ENCODE measurements at places on chromosomes 4 and X.

DNA sequence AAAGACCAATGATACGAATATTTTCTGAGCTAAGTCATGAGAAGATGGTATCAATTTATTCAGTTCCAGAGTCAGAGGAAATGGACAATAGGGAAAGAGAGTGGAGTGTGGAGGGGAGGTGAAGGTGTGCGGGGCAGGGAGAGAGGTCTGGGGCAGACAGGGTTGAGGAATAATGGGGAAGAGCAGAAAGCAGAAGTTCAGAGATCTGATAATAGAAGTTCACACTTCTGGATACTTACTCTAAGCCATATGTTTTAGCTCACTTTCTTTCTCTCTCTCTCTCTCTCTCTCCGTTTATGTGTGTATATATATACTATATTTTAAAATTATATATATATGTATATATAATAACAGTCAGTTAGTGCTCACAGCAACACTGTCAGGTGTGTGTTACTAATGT lies 40.4 kb downstream of the FOXR2 start:
- no peak for DNase-seq

GRCh38 chr4:64518600-64518999 lies 109.3 kb upstream of the TECRL start:
- no peak for DNase-seq

GRCh38 chr4:932713-933070 lies 432 bp downstream of the TMEM175 start:
- DNase-seq = no peak

GRCh38 chr4:81494031-81494431 lies 22.3 kb upstream of the RASGEF1B start:
- no peak for DNase-seq

- no peak for DNase-seq
These were observed 722 bp upstream of the PNCK start for GRCh38 chrX:153674219-153674851.

- no peak for DNase-seq
These were observed 48.4 kb downstream of the PRKG2 start for GRCh38 chr4:81166458-81167160.

GRCh38 chr4:94497690-94498089 lies 45.9 kb downstream of the PDLIM5 start:
- no peak for DNase-seq

GRCh38 chrX:49073601-49074575 lies at the start of gene PRAF2:
Gene PRAF2 (minus strand): TSS chrX:49074002. CDS start chrX:49073987, 15 bp downstream.
- peak; percentile 61 for DNase-seq

GRCh38 chr4:74933562-74934015 lies 673 bp downstream of the PARM1 start:
- no peak for DNase-seq

DNA sequence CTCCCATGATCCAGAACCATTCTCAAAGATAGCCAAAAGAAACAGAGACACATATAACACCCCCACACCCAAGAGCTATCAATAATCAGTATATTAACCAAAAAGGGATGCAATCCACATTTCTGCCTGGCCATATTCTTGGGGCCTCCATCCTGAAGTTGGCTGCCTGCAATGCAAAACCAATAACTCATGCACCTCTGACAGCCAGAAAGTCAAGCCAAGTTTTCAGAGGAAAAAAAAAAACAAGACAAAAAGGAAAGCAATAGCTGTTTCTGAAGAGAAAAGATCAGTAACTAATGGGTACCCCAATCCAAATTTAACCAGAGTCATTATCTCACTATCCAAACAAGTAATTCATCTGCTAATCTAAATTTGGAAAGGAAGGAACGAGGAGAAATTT lies 7.3 kb upstream of the PRDM5 start:
- no peak for DNase-seq

DNA sequence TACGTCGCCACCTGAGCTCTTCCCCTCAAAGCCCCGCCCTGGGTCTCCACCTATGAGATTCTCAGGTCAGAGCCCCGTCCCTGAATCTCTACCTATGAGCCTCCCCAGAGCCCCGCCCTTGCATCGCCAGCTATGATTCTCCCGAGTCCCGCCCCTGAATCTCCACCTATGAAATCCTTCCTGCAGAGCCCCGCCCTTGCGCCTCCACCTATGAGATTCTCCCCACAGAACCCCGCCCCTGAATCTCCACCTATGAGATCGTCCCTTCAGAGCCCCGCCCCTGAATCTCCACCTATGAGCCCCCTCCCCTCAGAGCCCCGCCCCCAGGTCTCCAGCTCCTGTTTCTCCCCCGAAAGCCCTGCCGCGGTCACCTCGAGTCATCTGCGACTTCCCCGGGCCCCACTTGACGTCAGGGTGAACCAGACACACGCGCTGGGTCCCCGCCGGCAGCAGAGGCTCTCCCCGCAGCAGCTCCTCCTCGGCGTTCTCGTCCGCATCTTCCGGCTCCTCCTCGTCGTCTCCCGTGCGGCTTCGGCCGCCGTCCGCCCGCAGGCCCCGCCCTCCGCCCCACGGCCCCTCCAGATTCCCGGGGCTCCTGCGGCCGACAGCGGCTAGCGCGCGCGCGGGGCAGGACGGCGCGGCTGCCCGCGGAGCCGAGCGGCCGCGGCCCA lies 393 bp downstream of the GTPBP6 start:
- peak; percentile 93 for DNase-seq

GRCh38 chrX:21847342-21847741 lies 7.9 kb downstream of the MBTPS2 start:
- DNase-seq = no peak

- DNase-seq = no peak
These were observed 10.0 kb downstream of the HTRA3 start for GRCh38 chr4:8279321-8280157.

DNA sequence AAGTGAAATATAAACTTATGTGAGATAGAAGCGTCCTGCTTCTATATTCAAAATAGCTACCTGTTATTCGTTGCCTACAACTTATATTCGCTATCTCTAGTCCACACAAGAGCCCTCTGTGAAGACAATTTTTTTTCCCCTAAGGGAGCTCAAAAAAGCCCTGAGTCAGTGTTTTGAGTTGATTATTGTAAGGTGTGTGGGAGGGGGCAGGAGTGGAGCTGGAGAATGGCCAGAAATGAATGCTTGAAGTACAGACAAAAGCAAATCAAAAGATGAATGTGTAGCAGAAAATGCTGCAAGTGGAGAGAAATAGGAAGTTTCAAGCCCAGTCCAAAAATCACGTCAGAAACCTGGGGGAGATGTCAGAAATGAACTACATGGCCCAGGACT lies 655.0 kb upstream of the LCORL start:
- no peak for DNase-seq

DNA sequence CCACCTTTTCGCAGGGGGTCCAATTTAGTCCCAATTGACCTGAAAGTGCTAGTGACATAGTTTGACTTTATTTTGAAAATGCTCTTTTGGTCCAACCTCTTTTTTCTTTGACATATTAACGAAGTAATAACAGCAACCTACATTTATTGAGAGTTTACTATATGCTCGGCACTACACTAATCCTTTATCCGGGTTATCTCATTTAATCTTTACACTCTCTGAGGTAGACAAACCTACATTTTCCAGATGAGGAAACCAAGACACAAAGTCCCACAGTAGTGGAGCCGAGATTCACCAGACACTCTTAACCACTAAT lies 307 bp upstream of the ATRX start:
- no peak for DNase-seq

DNA sequence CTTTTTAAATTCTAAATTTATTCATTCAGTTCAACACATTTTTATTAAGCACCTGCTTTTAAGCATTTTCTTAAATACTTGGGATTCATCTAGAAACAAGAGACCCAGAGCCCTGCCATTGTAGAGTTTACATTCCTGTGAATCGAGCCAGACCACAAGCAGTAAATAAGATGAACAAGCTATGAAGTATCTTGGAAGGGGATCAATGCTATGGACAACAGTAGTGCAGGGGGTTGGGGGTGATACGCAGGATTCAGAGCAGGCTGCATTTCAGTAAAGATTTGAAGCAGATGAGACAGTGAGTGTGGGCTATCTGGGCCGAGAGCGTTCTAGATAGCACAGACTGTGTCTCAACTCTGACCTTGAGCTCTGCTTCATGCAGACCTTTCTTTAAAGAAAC lies 35.1 kb downstream of the CLDN22 start:
- no peak for DNase-seq

DNA sequence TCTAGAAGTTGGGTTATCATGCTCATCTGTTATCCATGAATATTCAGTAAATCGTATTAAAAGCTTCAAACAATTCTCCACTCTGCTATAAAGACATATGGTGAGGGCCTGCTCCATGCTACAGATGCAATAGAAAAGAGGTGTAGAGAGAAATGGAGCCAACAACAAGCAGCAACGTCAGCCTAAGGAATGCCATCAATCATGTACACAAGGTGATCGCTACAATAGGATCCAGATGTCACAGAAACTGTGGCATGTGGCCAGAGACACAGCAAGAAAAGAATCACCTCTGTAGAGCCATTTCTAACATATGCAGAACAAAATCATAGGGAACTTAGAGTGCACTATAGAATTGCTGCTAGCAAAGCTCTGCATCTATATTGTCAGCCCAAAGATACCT lies 1188.1 kb downstream of the PCDH7 start:
- DNase-seq = no peak

GRCh38 chrX:48548871-48549270 lies 9.4 kb downstream of the TBC1D25 start:
- DNase-seq = no peak

DNA sequence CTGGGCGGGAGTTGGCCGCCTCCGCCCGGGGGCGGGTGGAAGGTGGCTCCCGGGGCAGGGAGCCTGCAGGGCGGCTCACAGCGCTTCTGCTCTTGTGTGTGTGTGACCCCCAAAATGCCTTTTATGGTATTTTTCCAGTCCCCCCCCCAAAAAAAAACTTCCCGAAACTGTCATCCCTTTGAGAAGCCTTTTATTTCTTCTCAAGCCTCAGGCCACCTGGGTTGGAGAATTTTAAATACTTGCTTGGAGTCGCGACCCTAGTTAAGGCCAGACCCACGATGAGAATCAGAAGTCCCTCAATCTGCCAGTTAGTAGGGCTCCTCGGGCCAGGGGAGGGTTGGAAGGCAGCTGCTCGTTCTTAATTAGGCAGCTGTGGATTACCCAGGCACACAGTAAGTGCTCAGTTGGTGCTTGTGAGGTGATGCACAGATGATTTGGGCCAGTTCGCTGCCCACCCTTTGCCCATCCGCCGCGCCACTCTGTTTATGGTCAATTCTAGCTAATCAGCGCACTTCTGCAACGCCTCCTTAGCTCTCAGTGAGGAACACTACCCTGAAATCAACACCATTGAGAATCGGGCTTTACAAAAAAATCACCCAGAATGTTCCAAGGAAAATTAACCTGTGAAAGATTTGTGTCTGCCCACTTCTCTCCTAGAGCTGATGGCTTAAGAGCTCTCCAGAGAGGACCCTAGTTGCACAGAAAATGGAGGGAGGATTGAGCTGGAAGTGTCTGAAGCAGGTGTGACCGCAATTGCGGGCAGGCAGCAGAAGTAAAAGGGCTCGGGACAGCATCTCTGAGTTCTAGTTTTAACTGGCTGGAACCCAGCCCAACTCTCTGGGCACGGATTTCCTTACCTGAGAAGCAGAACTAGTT lies 648 bp upstream of the SCD5 start:
- no peak for DNase-seq

DNA sequence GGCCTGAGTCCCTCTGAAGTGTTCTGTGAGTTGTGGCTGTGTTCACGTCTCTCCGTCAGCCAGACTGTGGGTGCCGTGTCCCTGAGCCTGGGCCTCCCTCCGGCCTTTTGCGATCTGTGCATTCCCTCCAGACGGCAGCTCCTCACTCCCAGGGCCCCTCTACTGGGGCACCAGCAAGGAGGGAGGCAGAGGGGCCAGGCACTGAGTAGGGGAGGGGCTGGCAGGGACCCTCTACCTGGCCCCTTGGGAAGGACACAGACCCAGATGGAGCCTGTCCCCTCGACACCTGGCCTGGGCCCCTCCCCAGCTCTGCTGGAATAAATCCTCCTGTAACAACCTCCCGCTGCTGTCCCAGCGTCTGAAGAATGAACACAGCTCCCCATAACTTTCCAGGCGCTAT lies 110.0 kb upstream of the NKX1-1 start:
- no peak for DNase-seq

- DNase-seq = no peak
These were observed 106.7 kb upstream of the TTC29 start for GRCh38 chr4:147052361-147052760.

DNA sequence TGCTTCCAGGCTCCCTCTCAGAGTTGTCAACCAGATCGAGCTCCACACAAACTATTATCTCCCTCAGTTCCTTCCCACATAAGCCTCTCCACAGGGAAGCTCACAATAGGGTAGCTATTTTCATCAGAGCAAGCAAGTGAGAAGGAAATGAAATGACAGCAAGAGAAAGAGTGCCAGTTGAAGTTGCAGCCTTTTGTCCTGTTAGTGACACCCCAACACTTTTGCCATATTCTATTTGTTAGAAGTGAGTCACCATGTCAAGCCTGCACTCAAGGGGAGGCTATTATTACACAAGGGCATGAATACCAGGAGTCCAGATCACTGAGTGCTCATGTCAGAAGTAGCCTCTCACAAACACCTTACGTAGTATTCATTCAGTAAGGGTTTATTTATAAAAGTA lies 266.3 kb upstream of the NOCT start:
- DNase-seq = no peak

DNA sequence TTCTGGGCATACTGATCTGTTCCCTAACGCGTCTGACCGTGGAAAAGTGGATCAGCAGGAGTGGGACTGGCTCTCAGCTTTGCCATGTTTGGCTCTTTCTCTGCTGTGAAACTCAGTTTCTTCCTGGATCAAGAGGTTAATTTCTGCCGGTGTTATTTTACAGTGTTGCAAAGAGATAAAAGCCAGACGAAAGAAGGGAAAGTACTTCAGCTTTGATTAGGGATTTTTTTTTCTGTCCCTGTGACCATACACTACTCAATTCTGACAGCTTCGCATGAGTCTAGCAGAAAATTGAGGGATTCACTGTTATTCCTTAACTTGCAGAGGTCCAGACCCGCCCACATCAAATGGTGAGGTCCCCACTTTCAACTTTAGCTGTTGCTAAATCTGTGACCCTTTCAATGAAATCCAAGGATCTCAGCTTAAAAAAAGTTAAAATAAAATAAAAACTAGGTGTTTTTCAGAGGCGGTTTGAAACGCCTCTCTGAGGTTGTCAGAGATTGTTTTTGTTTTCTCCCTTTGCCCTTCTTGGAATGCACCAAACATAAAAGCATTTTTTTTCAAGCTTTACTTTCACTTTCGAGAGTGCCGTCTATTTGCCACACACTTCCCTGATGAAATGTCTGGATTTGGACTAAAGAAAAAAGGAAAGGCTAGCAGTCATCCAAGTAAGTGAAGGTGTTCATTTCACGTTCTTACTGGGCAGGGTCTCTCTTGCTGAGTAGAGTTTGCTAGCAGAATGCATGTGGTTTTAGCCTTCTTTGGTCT lies at the start of gene TLR3:
Gene TLR3 (plus strand): TSS at position 576 of the 768 bp plus-strand sequence. CDS start 7,464 bp downstream, outside the sequence.
- no peak for DNase-seq

DNA sequence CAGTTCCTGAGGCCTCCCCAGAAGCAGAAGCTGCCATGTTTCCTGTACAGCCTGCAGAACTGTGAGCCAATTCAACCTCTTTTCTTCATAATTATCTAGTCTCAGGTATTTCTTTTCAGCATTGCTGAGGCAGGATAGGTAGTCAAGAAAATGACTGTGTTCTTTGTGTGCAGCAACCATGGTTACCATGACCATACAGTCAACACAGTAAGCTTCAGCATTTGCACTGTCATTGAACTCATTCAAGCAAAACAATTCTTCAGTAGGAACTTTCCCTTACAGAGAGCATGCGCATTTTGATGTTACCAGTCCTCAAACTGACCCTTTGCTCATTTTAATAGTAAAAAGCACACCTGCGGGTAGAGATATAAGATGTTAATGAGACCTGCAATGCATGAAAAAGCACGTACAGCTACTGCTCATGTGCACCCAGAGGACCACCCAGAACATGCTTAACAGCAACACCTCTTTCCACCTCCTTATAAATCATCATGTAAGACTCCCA lies 180.8 kb downstream of the PRKX start:
- DNase-seq = no peak

Measured in stimulated activated CD8-positive, alpha-beta memory T cell treated with anti-CD3 and anti-CD28 coated beads, Interleukin-4, amount 100 ng/mL, for 1 hour (primary cell).